AG09319 (cell line): ENCODE measurements at places on chromosomes 11 and 22.

- DNase-seq = no peak
These were observed 581 bp upstream of the EIF3L start for GRCh38 chr22:37848587-37849088.

DNA sequence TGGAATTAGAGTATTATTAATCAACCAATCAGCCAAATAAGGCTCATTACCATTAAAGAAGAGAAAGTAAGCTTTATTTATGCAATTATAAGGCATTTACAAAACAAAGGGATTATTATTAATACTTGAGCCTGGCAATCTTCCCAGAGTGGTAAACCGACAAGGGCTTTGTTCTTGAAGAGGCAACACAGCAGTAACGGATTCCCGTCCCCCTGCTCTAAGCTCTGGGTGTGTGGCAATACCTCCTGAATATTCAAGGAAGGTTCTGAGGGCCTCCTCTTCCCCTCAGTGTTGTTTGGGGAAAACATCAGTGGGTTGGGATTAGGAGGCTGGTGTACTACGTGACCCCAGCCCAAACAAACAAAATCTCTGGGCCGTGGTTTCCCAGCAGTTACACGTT lies 176.5 kb downstream of the TENM4 start:
- DNase-seq = no peak

- no peak for DNase-seq
These were observed 1.7 kb upstream of the SPI1 start for GRCh38 chr11:47380078-47380477.

GRCh38 chr11:22903782-22904181 lies 43.5 kb upstream of the CCDC179 start:
- no peak for DNase-seq

DNA sequence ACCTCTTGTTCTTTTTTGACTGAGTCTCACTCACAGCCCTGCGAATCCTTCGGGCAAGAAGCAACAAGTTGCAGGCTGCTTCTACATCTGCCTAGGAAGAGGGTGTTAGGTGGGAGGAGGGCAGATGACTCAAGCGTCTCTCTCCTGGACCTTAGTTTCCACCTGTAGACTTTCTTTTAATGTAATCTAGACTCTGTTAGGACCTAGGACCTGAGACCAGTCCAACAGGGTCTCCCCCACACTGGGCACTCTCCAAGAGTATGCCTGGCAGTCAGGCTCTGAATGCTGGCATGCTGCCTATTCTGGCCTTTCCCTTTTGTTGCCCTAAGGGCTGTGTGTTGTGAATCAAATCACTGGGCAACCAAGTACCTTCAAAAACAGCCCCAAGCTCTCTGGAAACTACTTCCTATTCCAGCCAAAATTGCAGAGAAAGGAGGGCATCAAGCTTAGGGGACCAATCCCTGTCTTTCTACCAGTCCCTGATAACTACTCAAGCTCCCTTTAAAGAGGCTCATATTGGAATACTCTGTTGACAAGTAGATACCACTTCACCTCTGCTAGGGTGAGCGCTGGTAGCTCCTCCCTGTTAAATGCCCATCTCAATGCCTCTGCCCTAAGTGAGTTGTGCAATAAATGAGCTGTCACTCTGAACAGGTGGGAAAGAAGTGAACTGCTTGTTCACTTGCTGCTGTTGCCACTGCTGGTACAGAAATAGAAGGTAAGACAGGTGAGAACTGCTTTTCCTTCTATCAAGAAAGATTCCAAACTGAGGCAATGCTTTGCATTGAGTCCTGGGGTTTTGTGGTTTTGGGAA lies at the start of gene BBOX1:
TSS of gene BBOX1 (plus strand) at position 514 of the 814 bp plus-strand sequence. CDS start 14,616 bp downstream, outside the sequence.
- DNase-seq = no peak

DNA sequence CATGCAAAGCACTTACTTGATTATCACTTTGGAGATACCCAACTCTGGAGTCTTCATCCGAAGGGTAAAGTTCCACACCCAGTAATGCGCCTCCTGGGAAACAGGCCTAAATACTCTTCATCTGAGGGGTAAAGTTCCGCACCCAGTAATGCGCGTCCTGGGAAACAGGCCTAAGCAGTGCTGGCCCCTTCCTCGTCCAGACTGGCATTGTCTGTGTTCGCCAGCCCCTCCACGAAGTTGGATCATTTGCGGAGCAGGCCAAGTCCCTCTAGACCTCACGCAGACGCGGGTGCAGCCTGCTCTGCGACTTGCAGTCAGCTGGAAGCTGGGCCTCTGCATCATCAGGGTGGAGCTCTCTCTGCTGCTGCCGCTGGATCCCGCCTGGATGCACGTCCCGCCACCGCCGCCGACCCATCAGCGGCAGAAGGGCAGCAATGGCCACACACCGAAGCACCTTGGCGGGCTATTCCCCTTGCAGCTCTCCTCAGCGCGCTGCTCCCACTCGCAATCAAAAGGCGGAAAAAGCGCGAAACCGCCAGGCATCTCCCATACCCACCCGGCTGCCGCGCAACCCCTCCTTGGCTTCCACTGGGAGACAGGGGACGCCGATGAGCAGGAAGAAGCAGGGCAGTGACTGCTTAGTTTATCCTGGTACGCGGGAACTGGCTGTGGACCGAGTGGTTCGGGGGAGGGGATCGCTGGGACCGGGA lies 34.1 kb upstream of the GLYATL1 start:
- no peak for DNase-seq

GRCh38 chr11:111663820-111664219 lies 61.6 kb downstream of the SIK2 start:
- DNase-seq = no peak

DNA sequence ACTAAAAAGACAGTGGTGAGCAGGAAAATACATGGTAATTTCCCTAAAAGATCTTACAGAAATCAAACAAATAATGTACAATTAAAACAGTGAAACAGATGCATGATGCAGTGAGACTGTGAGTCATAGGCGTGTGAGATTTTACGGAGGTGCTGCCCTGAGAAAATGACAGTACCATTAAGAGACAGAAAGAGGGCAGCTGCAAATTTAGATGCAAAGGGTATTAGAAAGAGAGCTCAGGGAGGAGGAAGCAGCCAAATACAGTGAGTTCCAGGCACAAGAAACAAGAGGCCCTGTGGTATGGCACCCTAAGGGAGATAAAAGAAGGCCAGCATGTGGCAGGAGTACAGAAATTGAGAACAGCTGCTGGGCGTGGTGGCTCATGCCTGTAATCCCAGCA lies 88.5 kb upstream of the FIBIN start:
- DNase-seq = no peak

- DNase-seq = no peak
These were observed 4.6 kb downstream of the PDGFD start for GRCh38 chr11:104159356-104159755.

GRCh38 chr11:77548552-77549445 lies 41.0 kb upstream of the AQP11 start:
- no peak for DNase-seq

- no peak for DNase-seq
These were observed 246.1 kb upstream of the CHORDC1 start for GRCh38 chr11:90468923-90469322.

DNA sequence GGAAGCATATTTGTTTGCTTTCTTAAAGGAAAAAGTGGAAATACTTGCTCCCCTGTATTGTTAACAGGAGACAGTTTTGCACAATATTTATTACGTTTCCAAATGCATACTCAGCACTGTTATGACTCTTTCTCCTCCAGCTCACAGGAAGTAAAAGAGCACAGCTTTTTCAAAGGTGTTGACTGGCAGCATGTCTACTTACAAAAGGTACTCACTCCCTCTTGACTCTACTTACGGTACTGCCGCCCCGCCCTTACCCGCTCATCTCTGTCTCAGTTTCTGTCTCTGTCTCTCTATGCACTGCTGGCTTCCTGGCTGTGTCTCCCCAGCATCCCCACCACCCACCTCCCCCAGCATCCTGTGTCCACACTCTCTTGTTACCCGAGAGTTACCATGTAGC lies 32.2 kb upstream of the MYO18B start:
- no peak for DNase-seq

GRCh38 chr22:46737105-46737975 lies 712 bp downstream of the CERK start:
- DNase-seq = no peak

GRCh38 chr11:45518141-45518832 lies 147.1 kb downstream of the CHST1 start:
- no peak for DNase-seq

DNA sequence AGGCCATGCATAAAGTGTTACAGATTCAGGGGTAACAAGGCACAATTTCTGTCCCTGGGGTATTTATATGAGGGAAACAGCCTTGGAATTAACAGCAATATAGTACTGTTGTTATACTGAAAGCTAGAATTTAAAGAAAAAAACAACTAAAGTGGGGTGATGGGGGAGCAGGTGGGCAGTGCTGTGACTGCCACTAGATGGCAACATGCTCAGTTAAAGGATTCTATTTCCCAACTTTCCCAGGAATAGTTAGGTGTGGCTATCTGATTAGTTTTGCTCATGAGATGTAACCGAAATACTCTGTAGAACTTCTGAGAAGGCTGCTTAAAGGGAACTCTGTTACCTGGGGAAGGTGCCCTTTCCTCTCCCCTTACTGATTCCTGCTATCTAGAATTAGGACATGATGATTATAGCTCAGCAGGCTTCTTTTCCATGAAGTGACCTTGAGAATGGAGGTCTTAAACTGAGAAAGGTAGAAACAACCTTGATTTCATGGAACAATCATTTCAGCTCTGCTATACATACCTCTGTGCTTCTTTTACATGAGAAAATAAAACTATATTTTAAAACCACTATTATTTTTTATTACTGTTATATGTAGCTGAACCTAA lies 102.6 kb downstream of the RELT start:
- no peak for DNase-seq

DNA sequence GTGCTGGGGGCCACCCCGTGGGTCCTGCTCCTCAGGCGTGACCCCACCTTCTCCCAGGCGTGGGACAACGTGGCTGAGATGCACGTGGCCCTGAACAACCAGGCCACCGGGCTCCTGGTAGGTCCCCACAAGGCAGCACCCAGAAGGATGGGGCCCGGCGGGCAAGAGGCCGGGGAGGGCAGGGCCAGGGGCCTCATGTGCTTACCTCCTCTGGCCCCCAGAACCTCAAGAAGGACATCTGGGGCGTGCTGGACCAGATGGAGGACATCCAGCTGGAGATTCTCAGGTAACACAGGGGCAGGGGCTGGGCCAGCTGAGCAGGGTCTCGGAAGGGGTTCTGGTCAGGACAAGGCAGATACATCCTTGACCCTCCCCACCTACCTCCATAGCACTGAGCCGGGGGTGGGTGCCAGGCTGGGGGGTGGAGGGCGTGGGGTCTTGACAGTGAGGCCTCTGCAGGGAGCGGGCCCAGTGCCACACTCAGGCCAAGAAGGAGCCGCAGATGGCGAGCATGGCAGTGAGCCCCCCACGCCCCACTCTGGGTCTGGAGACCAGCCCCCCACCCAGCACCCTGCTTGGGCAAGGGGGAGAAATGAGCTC lies 186.3 kb downstream of the IGLL1 start:
- DNase-seq = no peak

- DNase-seq = no peak
These were observed 61.8 kb downstream of the OTOG start for GRCh38 chr11:17608821-17609220.

- no peak for DNase-seq
These were observed 29.8 kb downstream of the TEAD1 start for GRCh38 chr11:12704049-12704448.

DNA sequence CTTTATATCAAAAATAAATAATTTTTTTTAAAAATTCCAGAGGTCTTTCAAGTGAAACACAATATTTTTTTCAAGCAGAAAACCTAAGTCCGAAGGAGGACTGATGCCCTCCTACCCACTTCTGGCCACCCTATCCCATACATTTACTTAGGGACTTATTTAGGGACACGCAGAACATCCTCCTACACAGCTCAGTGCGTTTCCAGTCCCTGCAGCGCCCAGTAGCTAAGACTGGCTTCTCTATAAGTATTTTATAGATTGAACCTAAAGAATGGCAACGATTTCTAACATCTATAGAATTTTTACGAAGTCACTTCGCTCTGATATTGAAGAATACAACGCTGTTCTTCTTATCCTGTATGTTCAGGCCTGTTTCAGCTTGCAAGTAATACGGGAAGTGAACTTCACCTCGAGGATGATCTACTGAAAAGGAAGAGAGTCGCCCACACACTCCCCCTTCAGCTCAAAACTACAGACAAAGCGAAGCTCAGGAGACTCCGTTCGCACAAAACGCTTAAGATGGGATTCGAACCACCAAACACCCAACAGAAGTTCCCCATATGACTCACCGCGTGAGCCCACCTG lies 328 bp downstream of the CHEK2 start:
- DNase-seq = no peak

GRCh38 chr11:116579857-116580727 lies 192.7 kb downstream of the BUD13 start:
- no peak for DNase-seq

GRCh38 chr11:122248131-122248530 lies 132.1 kb upstream of the BLID start:
- no peak for DNase-seq

DNA sequence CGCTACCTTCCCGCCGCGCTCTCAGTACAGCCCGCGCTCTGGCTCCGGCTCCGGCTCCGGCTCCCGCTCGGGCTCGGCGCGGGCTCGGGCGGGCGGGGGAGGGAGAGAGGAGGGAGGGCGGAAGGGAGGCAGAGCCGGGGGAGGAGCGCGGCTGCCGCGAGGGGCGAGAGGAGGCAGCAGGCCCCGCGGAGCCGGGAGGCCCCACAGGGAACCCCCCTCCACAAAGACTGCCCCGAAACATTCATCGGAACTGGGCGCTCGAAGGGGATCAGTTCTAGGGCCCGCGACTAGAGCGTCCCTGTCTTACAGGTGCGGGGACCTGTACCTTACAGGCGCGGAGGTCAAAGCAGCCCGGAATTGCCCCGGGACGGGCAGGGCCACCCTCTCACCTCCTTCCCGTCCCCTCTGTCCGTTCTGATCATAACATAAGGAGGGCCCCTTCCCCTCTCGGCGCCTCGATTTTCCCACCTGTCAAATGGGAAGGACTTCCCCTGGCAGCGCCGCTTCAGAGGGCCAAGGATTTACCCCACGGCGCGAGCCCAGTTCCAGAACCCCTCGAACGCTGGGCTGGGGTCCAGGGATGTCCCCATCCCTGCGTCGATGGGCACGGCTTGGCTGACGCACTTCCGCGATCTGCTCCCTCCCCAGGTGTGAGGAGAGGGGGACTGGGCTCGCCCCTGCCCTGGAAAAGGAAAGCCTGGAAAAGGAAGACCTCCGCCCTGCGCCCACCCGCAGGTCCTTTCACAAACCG lies at the start of gene SHISA8:
TSS of gene SHISA8 (minus strand) at position 40 of the 751 bp plus-strand sequence. CDS start 407 bp downstream, outside the sequence.
- DNase-seq = no peak

DNA sequence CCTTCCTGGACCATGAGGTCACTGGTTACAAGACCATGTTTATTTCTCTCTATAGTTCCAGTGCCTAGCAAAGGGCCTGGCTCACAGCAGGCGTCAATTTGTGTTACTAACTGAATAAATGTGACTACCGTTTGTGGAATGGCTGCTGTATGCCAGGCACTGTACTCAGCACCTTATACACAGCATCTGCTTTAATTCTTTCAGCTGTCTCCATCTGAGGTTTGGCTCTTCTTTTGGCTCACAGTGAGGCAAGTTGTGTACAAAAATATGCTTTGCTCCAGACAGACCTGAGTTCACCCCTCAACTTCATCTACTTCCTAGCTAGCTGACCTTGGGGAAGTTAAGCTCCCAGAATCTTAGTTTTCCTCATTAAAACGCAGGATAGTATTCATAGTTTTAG lies 75.3 kb upstream of the PHOX2A start:
- DNase-seq = no peak

- DNase-seq = no peak
These were observed 45.7 kb downstream of the PACS1 start for GRCh38 chr11:66115638-66116301.

- no peak for DNase-seq
These were observed 42.9 kb downstream of the RDX start for GRCh38 chr11:110253525-110253924.
